ENCODE measurements at places on chromosomes 3 and 15.

- no peak for DNase-seq
Measured at GRCh38 chr15:42152196-42152920, 4.1 kb downstream of the PLA2G4F start.

DNA sequence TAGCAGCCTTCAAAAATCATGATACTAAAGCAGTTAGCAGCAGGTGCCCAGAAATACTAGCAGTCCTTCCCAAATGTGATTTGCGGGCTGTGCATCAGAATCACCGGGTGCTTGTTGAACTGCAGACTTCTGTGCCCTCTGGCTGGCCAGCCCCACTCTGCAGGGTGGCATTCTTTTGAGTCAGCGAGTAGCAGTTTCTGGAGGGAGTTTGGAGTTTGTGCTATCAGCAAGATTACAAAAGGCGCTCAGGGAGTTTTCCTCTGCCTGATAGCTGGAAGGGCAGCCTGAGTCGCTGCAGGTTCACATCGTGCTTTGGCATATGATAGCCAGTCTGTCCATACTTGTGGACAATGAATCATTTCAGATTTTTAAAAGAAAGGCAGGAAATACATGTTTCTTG, 57.6 kb downstream of the CLDN11 start:
- no peak for DNase-seq

- DNase-seq, result no peak
Measured at GRCh38 chr3:77251136-77251535, 211.2 kb downstream of the ROBO2 start.

DNA sequence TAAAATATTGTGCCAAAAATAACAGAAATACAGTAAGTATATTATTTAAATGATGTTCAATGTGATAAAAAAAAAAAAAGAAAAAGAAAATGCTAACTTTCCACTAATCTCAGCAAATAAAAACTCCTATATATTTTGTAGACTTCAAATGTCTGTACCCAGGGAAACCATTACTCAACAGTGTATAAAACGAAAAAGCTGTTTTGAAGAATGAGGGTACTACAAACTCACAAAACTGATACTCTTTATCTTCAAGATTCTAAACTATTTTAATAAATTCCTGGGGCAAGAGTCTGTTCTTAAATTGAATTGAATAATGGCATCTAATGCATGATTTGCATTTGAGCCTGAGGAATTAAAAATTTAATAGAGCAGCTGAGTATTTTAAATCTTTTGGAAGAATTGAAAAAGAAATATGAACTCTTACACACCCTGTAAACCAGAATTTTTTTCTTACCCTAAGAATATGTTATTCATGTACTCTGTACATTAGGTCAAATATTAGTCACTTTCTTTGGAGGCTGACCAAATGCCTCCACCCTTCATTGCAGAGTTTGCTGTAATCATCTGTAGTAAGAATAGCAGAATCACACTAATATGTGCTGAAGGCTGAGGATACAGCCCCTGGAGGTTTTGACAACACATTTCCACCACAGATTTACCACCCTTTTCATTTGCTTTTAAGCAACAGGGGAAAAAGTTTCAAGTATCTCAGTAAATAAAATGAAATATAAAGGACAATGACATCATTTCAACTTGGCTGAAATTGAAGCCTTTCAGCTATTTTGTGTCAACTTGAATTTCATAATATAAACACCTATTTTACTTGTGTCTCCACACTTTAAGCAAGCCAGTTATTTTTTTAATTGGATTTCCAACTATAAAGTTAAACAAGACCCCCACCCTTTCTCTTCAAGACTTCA, 79.7 kb downstream of the FBN1 start:
- no peak for DNase-seq

- DNase-seq, result no peak
Measured at GRCh38 chr3:156788846-156789245, 37.3 kb upstream of the LEKR1 start.

- DNase-seq, result no peak
Measured at GRCh38 chr3:40308725-40309417, 636 bp upstream of the EIF1B start.

Measured in NCI-H187 treated with DMSO at 0.1 percent for 48 hours (cell line).